Activated CD4-positive, alpha-beta T cell treated with anti-CD3 and anti-CD28 coated beads, Interleukin-2, amount 50 U/mL, for 24 hours (primary cell): ENCODE measurements at places on chromosomes 3 and 15.

DNA sequence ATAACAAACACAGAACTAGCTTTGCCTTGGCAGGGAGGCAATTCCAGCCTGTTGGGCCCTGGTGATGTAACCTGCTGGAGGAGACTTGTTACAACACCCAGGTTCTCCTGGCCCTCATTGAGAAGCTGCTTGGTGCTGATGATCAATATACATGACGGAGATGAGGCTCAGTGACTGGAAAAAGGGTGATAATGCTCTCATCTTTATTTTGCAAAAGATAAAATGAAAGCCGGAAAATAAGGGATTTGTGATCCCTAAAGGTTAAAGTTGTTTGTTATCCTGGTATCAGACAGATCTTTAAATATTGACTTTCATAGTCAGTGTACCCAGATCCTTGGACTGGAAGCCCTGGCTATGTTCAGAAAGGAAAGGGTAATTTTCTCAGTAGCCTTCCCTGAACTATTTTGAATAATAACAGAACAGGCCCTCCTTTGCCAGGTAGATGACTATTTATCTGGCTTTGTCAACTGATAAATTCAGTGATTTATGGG is 118.9 kb upstream of the MEIS2 start:
- DNase-seq, result no peak

- DNase-seq, result no peak
Observed at GRCh38 chr3:23209747-23210487, 6.8 kb downstream of the UBE2E2 start.

DNA sequence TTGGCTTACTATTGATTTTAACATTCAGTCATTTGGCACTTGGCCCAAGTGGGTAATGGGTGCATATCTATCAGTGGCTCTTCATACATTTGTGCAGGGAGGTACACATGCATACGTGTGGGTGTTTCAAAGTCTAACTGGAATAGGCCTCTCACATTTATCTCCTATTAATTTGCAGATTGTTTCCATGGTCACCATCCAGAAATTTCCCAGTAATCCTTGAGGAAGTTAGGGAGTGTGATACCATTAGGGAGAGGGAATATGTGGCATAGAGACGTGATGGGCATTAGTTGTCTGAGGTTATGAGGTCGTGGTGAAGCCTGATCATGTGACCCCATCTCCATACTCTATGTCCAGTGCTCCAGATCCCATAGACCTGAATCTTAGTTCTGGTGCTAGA is 102.8 kb downstream of the LPP start:
- no peak for DNase-seq

GRCh38 chr15:81752546-81752942 is 293.3 kb downstream of the MEX3B start:
- DNase-seq, result no peak

DNA sequence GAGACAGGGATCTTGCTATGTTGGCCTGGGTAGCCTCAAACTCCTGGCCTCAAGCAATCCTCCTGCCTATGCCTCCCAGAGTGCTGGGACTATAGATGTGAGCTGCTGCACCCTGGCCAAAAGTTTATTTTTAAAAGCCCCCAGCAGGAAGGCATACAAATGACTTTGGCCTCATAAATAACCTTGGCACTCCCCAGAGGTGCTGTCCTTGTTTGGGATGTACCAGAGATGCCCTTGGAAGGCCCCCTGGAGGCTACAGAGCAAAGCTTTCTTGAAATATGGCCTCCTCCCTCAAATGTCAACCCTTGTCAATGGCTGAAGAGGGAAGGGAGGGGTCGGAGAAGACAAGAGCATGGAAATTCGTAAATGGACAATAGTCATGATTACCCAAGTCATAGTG is 14.0 kb upstream of the RTP3 start:
- DNase-seq, result no peak

DNA sequence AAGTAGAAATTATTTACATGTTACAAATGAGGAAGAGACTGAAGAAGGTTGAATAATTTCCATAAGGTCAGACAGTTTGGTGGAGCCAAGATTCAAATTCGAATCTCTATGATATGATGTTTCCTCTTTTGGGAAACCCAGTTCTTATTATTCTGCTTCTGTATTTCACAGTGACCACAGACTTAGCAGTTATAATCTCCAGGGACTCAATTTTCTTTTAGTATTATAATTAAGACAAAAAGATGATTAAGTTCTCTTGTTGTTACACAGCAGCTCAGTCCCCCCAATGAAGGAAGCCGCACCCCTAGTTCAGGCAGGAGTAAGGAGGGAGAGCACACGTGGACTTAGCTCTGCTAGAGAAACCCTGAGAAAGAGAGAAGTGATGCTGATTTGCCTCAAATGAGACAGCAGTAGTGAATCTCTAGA is 130.6 kb downstream of the CCNL1 start:
- no peak for DNase-seq

DNA sequence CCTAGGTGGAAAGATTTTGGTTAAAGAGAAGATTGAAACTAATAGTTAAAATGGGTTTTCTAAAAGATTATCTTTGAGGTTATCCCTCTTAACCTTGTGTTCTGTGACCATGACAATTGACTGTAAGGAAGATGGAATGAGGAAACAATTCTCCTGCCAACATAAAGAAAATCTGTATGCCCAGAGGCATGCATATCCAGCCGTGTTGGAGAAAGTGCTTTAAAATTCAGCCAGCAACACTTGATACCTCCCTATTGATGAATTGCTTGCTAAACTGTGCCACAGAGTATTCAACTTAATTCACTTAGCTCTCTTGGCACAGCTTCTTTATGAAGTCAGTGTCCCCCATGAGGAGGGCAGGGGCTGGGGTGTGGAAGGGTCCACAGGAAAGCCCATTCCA is 203.5 kb downstream of the UBE2E2 start:
- DNase-seq, result no peak

GRCh38 chr3:113783980-113784379 is 37.1 kb downstream of the ATP6V1A start:
- no peak for DNase-seq

GRCh38 chr15:39628144-39628508 is 47.2 kb downstream of the THBS1 start:
- DNase-seq, result no peak

DNA sequence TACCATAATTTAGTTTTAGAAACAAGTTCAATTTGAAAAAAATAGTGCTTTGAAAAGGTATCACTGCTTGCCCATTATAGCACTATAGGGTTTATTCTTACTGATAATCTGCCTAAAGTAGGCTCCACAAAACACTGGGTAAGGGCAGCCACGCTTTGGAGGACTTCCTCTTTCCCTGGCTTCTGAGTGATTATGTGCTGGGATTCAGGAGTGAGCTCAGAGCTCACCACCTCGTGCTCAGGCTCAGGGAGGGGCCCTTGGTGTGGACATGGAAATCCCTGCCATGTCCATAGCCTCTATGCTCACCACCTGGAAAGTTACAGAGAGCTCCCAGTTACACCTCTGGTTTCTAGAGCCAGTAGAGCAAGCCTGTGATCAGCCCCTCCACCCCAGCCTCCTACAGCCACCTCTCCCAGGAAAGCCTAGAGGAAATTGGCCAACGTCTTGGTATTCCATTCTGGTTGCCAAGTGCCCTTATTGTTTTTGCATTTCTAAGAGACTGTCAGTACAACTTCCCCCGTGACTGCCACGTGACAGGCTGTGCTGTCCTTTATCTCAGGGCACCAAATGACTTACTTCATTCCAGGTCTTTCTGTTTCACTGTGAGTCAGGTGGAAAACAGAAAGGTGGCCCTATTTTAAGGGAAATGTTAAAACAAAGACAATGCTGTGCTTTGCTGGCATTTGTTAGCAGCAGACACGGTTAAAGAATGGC is 316.0 kb downstream of the RORA start:
- DNase-seq, result no peak

DNA sequence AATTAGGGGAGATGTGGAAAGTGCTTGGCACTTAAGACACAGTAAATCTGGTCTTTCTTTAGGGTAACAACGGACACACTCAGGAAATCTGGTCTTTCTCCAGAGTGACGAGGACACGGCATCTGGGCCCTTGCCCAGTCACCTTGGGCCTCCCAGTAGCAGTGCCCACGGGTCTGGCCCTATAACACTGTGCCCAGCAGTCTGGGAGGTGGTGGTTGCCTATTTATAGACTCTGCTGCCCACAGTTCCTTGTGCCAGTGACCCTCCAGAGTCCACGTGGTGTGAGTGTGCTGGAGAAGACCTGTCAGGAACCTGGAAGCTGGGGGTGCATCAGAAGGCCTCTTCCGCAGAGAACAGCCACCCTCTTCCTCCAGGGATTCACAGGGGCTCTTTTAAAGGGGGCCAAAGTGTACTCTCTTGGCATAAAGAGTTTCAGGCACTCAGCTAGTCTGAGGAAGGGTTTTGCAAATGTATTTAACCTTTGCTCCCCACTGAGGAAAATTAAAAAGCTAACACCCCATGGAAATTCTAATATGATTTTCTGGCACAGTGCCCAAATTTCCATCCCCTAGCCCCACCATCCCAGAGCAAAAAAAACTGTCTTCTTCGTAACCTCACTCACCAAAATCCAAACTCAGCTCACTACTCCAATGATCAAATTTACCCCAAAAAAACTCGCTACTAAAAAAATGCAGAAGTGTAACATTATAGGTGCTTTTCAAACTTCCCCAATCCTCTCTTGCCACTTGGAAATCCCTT is 15.4 kb downstream of the WNT5A start:
- DNase-seq, result no peak

DNA sequence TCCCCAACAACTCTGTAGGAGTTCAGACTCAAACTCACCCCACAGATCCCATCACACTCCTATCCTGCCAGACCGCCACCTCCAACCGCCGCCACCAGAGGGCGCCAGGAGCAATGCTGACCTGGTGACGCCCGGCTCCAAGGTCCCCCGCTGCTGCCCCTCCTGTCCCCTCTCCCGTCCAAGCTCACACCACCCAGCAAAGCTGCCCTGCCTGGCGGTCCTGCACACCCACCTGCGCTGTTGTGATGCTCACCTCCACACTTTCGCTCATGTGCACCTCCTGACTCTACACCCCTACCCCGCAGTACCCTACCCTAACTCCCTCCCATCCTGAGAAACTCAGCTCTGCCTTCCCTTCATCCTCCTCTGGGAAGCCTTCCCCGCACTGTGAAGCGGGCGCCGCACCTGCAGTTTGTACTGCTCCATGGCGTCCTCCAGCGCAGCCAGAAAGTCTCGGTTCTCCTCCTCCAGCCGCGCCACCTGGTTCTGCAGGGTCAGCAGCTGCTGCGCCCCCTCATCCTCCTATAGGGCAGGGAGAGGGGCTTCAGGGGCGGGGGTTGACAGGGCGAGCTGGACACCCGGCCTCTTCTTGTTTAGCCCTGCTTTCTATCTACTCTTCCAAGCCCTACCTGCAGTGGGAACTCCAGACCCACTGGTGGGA is 7.9 kb downstream of the KIF7 start:
- DNase-seq, result peak; percentile 41

DNA sequence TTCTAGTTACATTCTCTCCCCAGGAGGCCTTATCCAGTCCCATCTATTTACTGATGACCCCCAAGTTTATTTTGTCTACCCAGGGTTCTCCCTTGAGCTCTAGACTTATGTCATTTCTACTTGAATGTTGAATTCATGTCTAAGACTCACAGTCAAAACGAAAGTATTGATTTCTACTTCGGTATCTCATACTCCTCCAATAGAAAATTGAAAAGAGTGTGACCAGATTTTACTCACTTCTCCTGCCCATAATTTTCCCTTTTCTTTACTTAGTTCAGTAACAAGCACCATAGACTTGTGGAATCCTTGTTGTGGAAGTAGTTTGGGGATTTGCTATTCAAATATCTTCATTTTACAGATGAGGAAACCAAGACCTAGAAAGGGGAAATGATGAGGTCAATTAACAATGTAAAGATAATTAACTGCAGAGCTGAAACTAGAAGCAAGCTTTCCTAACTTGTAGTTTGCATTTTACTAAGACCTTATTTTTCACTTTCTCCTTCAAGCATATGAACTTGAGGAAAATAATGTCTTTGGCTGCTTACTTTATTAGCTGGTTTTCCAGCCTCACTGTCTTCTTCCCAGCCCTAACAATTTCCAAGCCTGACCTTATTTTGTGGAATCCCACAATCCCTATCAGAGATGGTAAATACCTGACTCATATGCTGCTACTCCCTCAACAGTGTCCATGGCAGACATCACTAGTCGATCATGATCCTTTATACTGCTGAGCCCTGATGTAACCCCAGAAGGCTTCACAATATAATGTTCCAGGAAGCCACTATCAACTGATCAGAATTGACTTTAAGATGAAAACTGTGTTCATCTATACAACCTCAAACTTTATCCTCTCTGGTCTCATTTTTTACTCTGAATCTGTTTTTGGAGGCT is 123.9 kb upstream of the AGBL1 start:
- DNase-seq, result no peak

GRCh38 chr3:41882956-41883355 is 78.9 kb downstream of the ULK4 start:
- no peak for DNase-seq

DNA sequence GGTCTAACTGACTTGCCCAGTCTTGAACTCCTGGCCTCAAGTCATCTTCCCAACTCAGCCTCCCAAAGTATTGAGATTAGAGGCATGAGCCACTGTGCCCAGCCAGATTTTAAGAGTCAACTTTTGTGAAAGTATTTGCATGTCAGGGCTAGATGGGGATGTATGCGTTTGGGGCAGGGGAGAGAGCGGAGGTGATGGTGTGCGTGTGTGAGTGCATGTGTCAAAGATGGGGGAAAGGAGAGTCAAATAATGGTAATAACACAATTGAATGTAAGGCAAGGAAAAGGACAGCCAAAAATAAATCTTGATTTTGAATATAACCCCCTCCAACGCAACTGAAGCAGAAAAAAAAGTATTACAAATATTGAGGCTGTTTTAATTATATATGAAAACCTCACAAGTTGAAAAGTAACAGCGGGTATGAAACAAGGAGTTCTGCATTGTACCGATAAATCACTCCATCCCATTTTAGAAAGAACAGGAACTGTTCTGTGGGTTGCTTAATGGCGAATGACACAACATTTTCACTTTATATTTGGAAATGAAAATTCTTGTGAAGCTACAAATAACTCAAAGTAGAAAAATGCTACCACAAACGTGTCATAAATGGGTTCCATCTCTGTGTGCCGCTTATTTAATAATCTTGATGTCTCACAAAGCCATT is 29.9 kb upstream of the LDHAL6B start:
- no peak for DNase-seq

DNA sequence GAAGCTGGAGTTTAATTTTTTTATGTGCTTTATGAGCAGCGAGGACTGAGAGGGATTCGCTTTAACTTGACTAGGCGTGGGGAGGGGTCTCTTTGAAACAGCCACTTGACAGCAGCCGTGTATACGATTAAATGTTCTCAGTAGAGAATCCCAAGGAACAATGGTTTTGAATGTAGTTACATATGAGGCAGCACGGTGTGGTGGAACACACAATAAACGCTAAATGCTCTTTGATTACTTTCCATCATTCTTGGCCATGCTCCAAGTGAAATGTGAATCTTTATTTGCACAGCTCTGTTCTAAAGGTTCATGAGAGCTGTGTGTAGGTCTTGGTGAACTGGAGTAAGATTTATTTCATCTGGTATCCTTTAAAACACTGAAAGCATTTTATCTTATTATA is 251.4 kb upstream of the TGFBR2 start:
- no peak for DNase-seq

DNA sequence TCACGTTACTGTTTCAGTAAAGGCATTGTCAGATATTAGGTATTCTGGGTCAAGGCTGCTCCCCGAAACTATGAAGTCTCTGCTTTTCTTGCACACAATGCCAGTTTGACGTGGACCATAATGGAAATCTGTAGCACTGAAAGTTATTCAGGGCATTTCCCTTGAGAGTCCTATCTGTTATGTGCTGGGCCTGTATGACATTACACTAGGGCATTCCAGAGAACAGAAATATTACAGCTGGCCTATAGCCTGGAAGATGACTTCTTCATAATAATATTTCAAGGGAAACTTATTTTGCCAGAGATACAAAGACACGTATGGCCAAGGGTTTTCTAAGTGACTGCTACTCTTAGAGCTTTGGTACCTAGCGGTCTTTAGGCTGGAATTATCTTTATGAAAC is 613.6 kb upstream of the CBLB start:
- DNase-seq, result no peak
